ENCODE measurements at places on chromosomes 7 and 10. TPM values are rescaled to one million over a fixed set of nuclear protein-coding genes. Genes with fewer than 3 reads are reported as not detected.

DNA sequence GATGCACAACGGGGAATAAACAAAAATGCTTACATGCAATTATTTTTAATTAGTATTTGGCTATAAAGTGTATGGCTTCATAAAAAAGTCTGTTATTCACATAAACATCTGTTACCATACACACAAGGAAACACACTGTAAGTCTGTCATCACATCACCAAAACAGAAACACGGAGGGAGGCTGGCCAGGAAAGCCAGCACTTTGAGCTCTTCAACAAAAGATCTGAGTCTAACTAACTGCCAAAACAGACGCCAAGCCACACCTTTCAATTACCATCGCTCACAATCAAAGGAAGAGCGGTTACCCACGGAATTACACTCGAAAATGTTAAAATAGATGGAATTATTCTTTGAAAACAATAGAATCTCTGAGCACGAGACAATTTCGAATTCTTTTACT, 49.2 kb upstream of the MGMT start:
- DNase-seq: no peak

GRCh38 chr10:27998178-27998953, 513 bp downstream of the ODAD2 start:
- peak; percentile 71 for DNase-seq

DNA sequence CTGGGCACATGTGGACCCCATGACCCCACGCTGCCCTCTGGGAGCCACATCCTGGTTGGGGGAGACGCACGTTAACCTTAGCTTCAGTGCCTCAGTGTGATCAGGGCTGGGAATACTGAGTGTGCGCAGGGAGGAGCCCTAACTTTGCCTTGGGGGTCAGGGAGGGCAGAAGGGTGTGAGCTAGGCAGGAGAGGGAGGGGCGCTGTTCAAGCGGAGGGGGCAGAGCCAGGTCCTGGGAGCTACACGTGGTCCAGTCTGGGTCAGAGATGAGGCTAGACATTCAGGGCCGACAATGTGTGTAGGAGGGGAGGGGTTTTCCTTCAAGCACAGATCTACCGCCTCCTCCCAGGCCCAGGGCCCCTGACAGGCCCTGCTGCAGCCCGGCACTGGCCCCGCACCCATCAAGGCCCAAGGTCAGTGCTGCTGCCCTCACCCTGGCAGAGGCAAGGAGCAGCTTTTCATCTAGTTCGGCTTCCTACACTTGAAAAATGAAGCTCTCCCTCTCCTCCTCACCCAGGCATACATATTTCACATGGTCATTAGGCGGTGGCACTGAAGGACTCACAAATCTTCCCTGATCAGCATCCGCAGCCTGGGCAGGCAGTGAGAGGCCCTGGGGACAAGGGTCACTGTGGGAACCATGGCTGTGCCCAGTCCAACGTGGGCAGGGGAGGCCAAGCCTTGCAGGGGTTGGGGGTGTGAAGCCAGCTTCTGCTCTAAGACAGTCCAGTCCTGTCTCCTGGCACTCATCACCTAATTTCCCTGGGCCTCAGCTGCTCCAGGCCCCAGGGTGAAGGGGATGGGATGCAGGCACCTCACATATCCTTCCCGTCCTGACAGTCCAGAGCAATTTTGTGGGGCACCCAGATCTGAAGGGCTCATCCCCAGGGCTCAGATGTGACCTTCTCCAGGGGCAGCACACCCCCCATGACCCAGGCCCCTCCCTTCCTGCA, 47.3 kb downstream of the C10orf105 start:
- no peak for DNase-seq

AKR1C4 gene
- polyA plus RNA-seq: not detected

DNA sequence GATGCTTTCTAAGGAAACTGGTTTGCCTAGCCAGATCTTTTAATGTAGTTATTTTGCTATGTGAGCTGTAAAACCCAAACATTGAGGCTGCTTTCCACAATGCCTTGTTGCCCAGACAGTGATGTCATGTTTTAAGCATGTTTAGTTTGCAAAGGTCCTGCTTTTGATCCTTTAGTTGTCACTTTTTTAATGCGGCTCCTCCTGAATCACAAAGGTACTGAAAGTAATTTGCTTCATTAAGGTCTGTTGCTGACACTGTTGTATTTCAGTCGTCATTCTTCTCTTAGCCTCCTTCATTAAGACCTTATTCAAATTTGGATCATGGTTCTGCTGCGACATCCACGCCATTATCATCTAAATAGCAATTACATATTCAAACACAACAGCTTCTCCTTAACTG, 10.6 kb downstream of the RPA3 start:
- DNase-seq: peak; percentile 57

HPS6 gene
- polyA plus RNA-seq: 11.9 TPM

PILRA gene
- polyA plus RNA-seq: 15.4 TPM

BUD31 gene
- 141 TPM for polyA plus RNA-seq

DNA sequence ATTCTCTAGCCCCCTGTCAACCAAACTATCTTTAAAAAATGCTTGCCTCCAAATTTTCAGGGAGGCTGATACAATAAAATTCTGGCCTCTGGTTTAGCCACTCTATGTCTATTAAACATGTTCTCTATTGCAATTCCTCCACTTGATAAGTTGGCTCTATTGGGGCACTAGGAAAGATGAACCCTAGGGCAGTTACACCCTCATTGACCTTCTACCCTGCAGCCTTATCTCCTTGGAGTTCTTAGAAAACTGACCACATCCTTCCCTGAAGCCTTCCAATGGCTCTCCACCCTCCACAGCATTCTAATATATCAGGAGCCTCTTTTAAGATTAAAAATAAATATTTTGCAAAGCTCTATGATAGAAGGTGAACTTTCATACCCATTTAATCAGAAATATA, 30.6 kb downstream of the SVOPL start:
- DNase-seq: no peak

FKBP6 gene
- polyA plus RNA-seq: not detected

- DNase-seq: no peak
Observed at GRCh38 chr10:114975091-114975490, 37.1 kb downstream of the TRUB1 start.

DNA sequence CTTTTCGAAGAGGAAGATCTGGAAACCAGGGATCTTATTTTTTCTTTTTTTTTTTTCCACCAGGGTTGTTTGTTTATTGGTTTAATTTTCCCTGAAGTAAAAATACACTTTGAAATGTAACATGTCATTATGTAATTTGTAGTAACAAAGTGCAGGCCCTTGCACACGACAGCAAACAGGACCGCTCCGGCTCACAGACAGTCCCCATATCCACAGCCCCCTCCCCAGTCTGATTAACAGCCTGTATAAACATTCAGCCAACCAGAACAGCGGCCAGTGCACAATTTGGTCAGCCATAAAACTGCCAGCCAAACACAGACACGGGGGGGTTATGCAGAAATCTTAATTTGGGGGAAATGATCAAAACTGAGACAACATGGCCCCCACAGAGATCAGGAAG, 431.6 kb upstream of the NPVF start:
- DNase-seq: peak; percentile 80

HOXA6 gene
- polyA plus RNA-seq: 1.1 TPM

GRCh38 chr7:27972276-27972675, 208.3 kb downstream of the JAZF1 start:
- DNase-seq: no peak

DNA sequence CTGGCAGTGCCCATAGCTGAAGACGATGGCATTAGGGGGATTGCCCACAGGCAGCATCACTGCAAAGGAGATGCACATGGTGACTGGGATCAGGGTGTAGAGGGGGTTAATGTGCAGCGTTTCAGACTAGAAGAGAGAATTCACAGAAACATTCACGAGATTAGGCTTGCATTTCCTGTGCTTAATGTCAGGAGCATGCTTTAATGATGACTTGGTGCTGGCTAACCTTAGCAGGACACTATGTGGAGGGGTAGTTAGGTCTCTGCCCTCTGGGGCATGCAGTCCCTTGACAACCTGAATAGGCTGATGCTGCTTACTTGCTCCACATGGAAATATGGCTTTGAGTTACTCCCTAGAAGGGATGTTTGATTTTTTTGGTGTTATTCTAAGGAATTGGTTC, 21.8 kb downstream of the STMP1 start:
- DNase-seq: no peak

DNA sequence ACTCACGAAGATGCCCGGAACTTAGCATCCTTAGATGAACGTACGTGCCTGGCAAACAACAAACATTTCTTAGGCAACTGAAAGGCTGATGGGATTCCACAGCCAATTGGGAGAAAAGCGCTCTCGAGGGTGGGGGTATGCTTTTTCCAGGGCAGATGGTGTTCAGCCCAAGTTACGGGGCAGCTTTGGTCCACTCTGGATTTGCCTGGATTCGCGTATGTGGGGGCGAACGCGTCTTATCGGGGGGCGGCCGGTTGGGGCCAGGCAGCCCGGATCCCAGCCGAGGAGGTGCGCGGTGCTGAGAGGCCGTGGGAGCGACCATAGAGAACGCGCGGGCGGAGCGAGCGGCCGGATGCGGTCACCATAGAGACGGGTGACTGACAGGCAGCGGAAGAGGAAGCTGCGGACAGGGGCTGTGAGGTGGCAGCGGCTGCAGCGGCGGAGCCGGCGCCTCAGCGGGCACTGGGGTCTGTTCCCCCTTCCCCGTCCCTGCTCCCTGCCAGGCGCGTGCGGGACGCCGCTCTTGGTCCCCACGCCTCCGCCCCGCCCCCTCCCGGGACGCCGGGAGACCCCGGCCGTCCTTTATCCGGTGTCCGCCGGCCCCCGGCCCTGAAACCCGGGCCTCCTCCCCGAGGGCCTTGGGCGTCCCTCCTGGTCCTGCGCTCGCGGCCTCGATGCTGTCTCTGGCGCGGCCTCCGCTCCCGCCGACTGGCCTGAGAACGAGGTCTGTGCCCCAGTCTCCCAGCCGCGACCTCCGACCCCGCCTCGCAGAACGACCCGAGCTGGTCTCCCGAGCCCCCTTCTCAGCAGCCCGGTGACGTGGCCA, at the start of gene CHPF2:
TSS of gene CHPF2 (plus strand) at position 393 of the 826 bp plus-strand sequence. CDS start 1,529 bp downstream, outside the sequence.
- peak; percentile 92 for DNase-seq

DNA sequence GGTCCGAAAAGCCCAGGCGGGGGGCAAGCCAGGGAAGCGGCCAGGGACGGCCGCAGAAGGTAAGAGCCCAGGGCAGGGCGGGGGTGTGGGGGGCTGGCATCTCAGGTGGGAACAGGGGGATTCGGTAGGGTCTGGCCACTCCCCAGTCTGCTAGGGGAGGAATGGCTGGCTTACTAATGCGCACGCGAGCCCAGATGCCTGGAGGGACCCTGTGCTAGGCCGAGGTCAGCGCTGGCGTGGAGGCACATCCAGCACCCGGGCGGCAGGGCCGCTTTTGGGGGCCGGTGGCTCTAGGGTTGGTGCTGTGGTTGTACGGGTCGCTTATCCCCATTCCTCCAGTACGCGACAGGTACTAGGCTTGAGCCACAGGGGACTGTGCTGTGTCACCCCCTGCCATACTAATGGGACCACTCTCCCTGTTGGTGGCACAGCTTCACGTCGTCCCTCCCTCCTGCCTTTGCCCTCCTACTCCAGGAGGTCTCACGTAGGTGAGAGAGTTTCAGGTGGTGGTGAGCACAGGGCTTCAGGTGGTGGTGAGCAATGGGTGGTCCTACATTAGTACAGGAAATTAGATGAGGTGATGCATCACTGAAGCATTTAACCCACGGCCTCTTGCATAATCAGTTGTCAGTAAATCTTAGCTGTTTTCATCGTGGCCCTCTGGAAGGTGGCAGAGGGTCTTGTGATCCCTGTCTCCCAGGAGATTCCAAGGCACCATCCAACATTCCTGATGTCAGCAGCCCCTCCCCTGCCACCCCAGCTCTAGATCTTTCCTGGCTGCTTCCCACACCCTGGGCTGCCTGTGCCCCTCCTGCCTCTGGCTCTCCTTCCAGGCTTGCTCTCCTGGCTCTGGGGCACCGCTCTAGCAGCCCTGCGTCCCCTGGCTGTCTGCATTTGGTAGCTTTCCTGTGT, 971 bp downstream of the AEBP1 start:
- DNase-seq: peak; percentile 55

DNA sequence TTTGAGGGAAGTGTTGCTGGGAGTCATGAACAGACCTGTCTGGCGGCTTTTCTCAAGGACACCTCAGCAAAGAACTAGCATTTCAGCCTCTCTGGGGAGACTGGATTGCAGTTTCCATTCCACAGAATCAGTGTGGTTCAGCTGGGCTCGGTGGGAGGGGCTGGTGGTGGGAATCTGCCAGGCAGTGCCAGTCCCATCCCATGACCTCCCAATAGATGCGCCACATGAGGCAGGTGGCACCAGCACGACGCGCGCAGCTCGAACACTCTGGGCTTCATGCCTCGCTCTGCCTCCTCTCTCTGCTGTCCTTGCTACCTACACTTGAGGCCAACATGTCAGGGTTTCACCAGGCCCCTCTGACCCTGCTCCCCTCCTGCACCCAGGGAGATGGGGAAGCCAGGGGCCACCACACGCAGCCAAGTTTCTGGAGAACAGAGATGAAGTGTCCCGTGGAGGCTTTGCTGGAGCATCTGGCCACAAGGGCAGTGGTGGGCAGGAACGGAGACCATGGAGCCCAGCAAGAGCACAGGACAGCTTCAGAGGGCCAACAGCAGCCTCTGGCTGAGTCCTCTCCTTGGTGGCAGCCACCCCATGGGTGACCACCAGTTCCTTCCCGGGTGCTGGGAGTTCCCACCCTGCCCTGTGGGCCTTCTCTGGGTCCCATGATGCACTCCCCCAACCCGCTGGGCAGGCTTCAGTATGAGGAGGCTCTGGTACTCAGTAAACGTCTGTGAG, 2.3 kb downstream of the NACAD start:
- no peak for DNase-seq

GRCh38 chr7:154299736-154300135, 247.5 kb downstream of the DPP6 start:
- DNase-seq: no peak

- DNase-seq: no peak
Observed at GRCh38 chr7:142716596-142716995, 32.7 kb upstream of the PRSS1 start.

NACAD gene
- 5.0 TPM for polyA plus RNA-seq

SEC31B gene
- 5.6 TPM for polyA plus RNA-seq

- peak; percentile 6 for DNase-seq
Observed at GRCh38 chr7:84364708-84365107, 170.1 kb upstream of the SEMA3A start.

GRIFIN gene
- polyA plus RNA-seq: not detected

TSPAN33 gene
- 316 TPM for polyA plus RNA-seq

PDZD7 gene
- 1.9 TPM for polyA plus RNA-seq

DNA sequence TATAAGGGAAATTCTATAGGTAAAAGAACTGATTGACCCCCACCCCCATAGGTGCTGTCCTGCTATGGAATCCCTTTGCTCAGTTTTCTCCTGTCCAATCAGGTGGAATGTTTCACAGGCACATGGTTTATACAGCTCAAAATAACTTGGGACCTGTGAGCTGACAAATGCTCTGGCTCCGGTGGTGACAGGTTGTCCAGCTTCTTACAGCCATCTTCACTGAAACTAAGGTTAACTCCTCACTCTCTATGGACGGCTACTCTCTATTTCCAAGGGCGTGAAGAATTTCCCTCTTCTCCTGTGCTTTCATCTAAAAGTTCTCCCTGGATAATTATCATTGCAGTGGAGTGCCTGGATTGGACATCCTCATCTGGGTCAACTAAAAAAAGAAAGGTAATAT, at the start of gene MYPN:
TSS of gene MYPN (plus strand) at position 158 of the 400 bp plus-strand sequence. CDS start 11,951 bp downstream, outside the sequence.
- no peak for DNase-seq

MAT1A gene
- 2.9 TPM for polyA plus RNA-seq

Measured in kidney (tissue), 22 donors.